ENCODE measurements at places on chromosomes 2 and 18. TPM values are rescaled to one million over a fixed set of nuclear protein-coding genes. Genes with fewer than 3 reads are reported as not detected.

SH2D6 gene
- 0.82 TPM for total RNA-seq

IL37 gene
- total RNA-seq: not detected

TRIM43 gene
- total RNA-seq: 0.23 TPM

SERPINB5 gene
- not detected for total RNA-seq

SPATA3 gene
- total RNA-seq: 1.2 TPM

MARCHF4 gene
- not detected for total RNA-seq

ALPI gene
- total RNA-seq: not detected

GRCh38 chr2:215777465-215778044 is 235.8 kb downstream of the MREG start:
- H3K27me3 ChIP-seq: peaks cover 31% of the 10 kb centered on the region
- no peak for DNase-seq
- H3K4me1 ChIP-seq: no peaks in the 10 kb centered on the region
- H3K27ac ChIP-seq: no peak overlapping the region
- H3K36me3 ChIP-seq: no peaks in the 10 kb centered on the region
- no peak overlapping the region for H3K4me3 ChIP-seq

- no peak overlapping the region for H3K27ac ChIP-seq
- no peaks in the 10 kb centered on the region for H3K27me3 ChIP-seq
- peaks cover 3% of the 10 kb centered on the region for H3K4me1 ChIP-seq
- no peak overlapping the region for H3K4me3 ChIP-seq
- DNase-seq: no peak
Measured at GRCh38 chr2:44655401-44655864, 286.1 kb upstream of the SIX3 start.

GRCh38 chr2:54956111-54956627 is 94.1 kb downstream of the RTN4 start:
- H3K27me3 ChIP-seq: no peaks in the 10 kb centered on the region
- H3K4me3 ChIP-seq: no peak overlapping the region
- peaks cover 15% of the 10 kb centered on the region for H3K4me1 ChIP-seq
- no peak for DNase-seq
- peaks cover 2% of the 10 kb centered on the region for H3K36me3 ChIP-seq
- H3K27ac ChIP-seq: no peak overlapping the region

GRCh38 chr2:121570036-121570666 is 39.5 kb downstream of the RNU4ATAC start:
- no peak for DNase-seq
- H3K36me3 ChIP-seq: peaks cover 4% of the 10 kb centered on the region
- H3K4me1 ChIP-seq: peaks cover 2% of the 10 kb centered on the region
- H3K27me3 ChIP-seq: no peaks in the 10 kb centered on the region
- no peak overlapping the region for H3K27ac ChIP-seq

GRCh38 chr2:132776287-132776686 is 106.3 kb upstream of the LYPD1 start:
- no peaks in the 10 kb centered on the region for H3K4me1 ChIP-seq
- no peak overlapping the region for H3K27ac ChIP-seq
- H3K36me3 ChIP-seq: no peaks in the 10 kb centered on the region
- H3K27me3 ChIP-seq: no peaks in the 10 kb centered on the region
- no peak overlapping the region for H3K4me3 ChIP-seq
- DNase-seq: no peak

DNA sequence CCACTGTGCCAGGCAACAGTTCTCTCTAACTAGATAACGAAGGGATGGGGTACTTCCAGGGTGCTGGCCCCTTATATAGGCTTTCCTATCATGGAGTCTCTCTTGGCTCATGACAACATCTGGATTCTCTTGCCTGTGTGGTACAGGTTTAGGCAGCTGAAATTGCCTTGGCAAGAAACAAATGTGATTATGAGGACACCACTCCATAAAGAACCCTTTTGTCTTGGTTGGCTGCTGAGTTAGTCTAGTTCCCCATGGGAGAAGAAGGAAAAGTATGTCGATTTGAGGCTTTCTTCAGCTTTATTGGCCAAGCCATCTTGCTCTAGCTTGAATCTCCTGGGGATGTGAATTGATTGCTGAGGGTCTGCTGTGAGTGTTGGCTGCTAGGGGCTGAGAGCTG is 76.3 kb upstream of the ZCCHC2 start:
- H3K27me3 ChIP-seq: peaks cover 4% of the 10 kb centered on the region
- H3K4me3 ChIP-seq: no peak overlapping the region
- peaks cover 2% of the 10 kb centered on the region for H3K36me3 ChIP-seq
- no peak for DNase-seq
- H3K27ac ChIP-seq: no peak overlapping the region

- peaks cover 6% of the 10 kb centered on the region for H3K36me3 ChIP-seq
- H3K4me1 ChIP-seq: peaks cover 28% of the 10 kb centered on the region
- no peak for DNase-seq
- H3K4me3 ChIP-seq: no peak overlapping the region
Measured at GRCh38 chr2:238424313-238424700, 2.4 kb upstream of the ASB1 start.

DNA sequence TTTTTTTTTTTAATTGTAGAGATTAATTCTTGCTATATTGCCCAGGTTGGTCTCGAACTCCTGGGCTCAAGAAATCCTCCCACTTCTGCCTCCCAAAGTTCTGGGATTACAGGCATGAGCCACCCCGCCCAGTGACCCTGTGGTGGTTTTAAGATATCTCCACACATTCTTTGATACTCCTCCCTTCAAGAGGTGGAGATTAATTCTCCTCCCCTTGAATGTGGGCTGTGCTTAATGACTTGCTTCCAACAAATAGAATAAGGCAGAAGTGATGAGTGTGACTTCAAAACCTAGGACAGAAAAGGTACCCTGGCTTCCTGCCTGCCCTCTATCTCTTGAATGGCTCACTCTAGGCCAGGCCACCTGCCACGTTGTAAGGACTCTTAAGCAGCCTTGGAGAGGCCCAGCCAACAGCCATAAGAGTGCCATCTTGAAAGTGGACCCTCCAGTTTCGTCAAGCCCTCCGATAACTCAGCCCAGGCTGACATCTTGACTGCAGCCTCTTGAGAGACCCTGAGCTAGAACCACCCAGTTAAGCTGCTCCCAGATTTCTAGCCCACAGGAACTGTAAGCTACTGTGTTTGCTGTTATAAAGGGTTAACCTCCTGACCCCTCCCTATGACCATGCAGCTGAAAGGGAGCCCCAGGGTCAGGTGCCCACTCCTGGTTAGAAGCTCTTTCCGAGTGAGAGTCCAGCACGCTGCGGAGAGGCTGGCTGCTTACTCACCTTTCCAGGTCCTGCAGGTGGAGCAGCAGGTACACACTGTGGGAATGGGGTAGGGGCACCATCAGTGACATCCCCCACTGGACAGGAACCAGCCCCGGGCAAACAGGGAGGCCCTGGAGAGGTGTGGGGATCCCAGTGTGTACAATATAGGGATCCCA is 27.6 kb downstream of the MRPL35 start:
- no peak for DNase-seq
- no peaks in the 10 kb centered on the region for H3K27me3 ChIP-seq
- H3K4me1 ChIP-seq: peaks cover 14% of the 10 kb centered on the region
- no peaks in the 10 kb centered on the region for H3K36me3 ChIP-seq
- no peak overlapping the region for H3K27ac ChIP-seq
- H3K4me3 ChIP-seq: no peak overlapping the region

DNA sequence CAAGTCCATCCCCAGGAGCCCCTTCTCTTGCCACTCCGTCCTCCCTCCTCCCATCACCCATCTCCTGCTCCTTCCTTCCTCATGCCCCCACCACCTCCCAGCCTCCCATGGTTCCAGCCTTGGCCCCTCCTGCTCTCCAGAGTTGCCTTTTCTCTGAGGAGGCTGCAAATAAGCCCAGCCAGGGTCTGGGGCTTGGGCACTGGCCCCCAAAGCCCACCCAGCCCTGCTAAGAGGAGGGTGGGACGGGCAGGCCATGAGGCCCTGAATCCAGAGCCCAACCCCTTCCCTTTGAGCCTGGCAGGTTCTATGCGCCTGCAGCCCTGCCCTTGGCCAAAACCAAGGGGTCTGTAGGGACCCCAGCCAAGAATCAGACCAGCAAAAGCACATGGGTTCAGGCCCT is 71.6 kb downstream of the STPG4 start:
- no peak for DNase-seq
- H3K4me1 ChIP-seq: no peaks in the 10 kb centered on the region
- no peak overlapping the region for H3K27ac ChIP-seq
- H3K27me3 ChIP-seq: no peaks in the 10 kb centered on the region
- H3K36me3 ChIP-seq: no peaks in the 10 kb centered on the region
- H3K4me3 ChIP-seq: no peak overlapping the region

DNA sequence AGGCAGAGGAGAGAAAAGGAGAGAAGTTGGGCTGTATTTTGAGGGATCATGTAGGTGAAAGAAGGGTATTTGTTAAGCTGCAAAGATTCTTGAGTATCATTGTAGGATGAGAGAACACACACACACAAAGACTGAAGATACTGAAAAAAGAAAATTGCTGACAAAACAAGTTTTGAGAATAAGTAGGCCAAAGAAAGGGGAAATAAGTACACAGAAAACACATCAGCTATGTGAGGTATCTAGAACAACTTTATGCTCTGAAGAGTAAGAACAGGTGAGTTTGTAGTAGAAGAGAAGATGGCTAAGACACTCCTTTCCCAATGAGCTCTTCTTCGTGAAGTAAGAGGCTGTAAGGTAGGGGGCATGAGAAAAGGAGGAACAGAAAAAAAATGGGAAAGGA is 28.2 kb downstream of the METTL8 start:
- H3K4me1 ChIP-seq: peaks cover 47% of the 10 kb centered on the region
- no peak for DNase-seq
- H3K4me3 ChIP-seq: no peak overlapping the region
- no peaks in the 10 kb centered on the region for H3K27me3 ChIP-seq
- H3K27ac ChIP-seq: no peak overlapping the region
- peaks cover 42% of the 10 kb centered on the region for H3K36me3 ChIP-seq

DNA sequence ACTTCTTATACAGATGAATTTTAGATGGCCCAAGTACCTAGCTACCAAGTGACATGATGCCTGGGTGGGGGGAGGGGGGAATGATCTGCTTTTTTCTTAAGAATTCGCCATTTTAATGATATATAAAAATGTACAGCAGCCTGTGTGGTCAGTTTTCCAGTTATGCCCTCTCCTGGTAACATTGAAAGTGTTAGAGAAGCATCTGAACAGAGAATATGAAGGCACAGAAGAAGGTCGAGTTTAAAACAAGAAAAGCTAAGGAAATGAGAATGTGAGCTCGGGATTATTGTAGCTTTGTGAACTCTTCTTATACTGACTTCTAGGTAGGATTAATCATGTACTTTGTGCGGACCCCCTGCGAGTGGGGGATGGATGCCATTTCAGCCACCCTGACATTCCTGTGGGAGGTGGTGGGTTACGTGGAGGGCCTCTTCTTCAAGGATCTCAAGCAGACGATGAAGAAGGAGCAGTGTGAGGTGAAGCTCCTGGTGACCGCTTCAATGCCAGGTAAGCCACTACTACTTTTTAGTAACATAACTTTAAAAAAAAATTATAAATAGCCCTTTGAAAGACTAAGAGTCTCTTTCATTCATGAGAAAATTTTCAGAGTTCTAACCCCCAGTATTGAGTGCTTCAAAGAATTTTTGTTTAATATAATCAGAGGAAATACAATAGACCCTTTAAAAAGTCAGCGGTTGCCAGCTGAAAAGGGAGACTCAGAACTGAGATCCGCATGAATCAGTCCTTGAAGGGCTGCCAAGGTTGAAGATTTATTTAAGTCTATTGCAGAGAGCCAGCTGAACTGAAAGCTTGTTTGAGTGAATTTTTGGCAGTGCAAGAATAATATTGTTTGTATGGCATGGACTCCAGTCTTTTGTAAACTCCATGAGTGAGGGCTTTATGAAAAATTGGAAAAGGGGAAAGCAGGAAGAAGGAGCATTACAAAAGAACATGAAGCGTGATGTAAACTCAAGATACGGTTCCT is 68.6 kb upstream of the RPE start:
- DNase-seq: no peak
- peaks cover 16% of the 10 kb centered on the region for H3K27me3 ChIP-seq
- no peaks in the 10 kb centered on the region for H3K4me1 ChIP-seq
- H3K4me3 ChIP-seq: no peak overlapping the region
- no peaks in the 10 kb centered on the region for H3K36me3 ChIP-seq

All from activated CD8-positive, alpha-beta memory T cell treated with anti-CD3 and anti-CD28 coated beads, Interleukin-2, amount 10 ng/mL, durations not matched to agents 7 days and 5 days (primary cell).